Left lung (tissue), 14 donors: ENCODE measurements at places on chromosomes 11 and 22. TPM values are rescaled to one million over a fixed set of nuclear protein-coding genes. Genes with fewer than 3 reads are reported as not detected.

The RCOR2 gene
- 9.3 TPM for polyA plus RNA-seq

GRCh38 chr22:22244316-22245250 lies at the start of gene VPREB1:
Gene VPREB1, plus strand, starts transcription at chr22:22244786. Its CDS starts 28 bp downstream, at chr22:22244814.
- no peak for DNase-seq
- peaks cover 34% of the 10 kb centered on the region for H3K27me3 ChIP-seq
- H3K4me1 ChIP-seq, result no peaks in the 10 kb centered on the region

The RFPL1 gene
- polyA plus RNA-seq, result 0.20 TPM

GRCh38 chr22:27865496-27865895 lies 53.6 kb downstream of the PITPNB start:
- H3K27ac ChIP-seq, result peak overlapping the region; percentile 83
- no peak overlapping the region for H3K4me3 ChIP-seq
- H3K27me3 ChIP-seq, result no peaks in the 10 kb centered on the region
- H3K36me3 ChIP-seq, result peaks cover 9% of the 10 kb centered on the region
- peaks cover 11% of the 10 kb centered on the region for H3K4me1 ChIP-seq

The NRGN gene
- polyA plus RNA-seq, result 22.5 TPM

GRCh38 chr11:86698639-86699038 lies 26.2 kb upstream of the ME3 start:
- no peak for DNase-seq
- H3K27ac ChIP-seq, result no peak overlapping the region
- H3K27me3 ChIP-seq, result no peaks in the 10 kb centered on the region
- H3K4me1 ChIP-seq, result peaks cover 10% of the 10 kb centered on the region
- H3K4me3 ChIP-seq, result no peak overlapping the region

DNA sequence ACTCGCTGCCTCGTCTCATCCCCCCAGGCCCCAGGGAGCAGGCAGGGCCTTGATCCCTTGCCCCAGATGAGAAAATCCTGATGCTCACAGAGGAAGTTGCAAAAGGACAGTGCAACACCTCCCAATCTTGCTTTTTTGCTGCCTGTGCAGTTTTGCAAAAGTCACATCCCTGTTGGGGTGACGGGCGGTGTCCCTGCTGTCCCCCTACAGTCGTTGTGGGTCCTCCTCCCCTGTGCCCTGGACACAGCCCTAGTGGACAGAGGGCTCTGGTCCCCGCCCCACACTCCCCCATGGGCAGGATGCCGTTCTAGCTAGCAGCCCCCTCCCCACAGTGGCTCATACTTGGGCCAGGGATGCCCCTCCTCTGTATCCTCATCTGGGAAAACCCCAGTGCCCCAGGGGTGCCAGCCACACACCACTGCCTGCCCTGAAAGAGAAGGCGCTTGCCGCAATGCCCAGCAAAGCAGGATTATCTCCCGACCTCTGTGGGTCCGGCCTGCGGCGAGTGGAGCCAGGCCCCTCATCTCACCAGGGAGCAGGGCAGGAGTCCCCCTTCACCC lies 18.4 kb upstream of the CTSD start:
- no peaks in the 10 kb centered on the region for H3K36me3 ChIP-seq
- peak; percentile 67 for DNase-seq
- H3K27me3 ChIP-seq, result peaks cover 12% of the 10 kb centered on the region
- peak overlapping the region; percentile 97 for H3K27ac ChIP-seq
- no peak overlapping the region for H3K4me3 ChIP-seq

GRCh38 chr22:27443306-27443705 lies 358.2 kb downstream of the MN1 start:
- H3K27me3 ChIP-seq, result no peaks in the 10 kb centered on the region
- no peak for DNase-seq
- no peaks in the 10 kb centered on the region for H3K36me3 ChIP-seq
- H3K27ac ChIP-seq, result no peak overlapping the region
- peaks cover 5% of the 10 kb centered on the region for H3K4me1 ChIP-seq

DNA sequence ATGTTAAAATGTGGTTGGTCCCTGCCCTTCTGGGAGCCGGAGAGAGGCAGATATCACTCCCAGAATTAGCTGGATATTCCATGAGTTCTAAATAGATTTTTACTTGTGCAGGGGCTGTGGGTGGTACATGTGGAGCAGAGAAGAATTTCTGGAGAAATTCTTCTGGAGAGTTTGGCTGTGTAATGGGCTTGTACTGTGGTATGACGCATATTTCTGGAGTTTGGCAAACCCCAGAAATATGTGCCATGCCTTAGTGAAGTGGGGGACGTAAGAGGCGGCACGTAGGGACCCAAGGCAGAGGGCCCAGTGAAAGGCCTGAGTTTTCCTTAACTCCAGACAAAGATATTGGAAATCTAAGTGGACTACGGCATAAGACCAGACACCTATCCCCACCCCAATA lies 51.3 kb upstream of the TBCEL start:
- H3K4me1 ChIP-seq, result no peaks in the 10 kb centered on the region
- H3K36me3 ChIP-seq, result no peaks in the 10 kb centered on the region
- DNase-seq, result no peak

The MED17 gene
- 44.0 TPM for polyA plus RNA-seq
